GM12878 (cell line): ENCODE measurements at places on chromosomes 5 and 9. TPM values are rescaled to one million over a fixed set of nuclear protein-coding genes. Genes with fewer than 3 reads are reported as not detected.

The IGFBPL1 gene
- total RNA-seq = not detected in 2 replicates

The TRIM36 gene
- total RNA-seq = not detected in 2 replicates

GRCh38 chr5:133876266-133876665, 92.2 kb downstream of the C5orf15 start:
- no peak for DNase-seq

DNA sequence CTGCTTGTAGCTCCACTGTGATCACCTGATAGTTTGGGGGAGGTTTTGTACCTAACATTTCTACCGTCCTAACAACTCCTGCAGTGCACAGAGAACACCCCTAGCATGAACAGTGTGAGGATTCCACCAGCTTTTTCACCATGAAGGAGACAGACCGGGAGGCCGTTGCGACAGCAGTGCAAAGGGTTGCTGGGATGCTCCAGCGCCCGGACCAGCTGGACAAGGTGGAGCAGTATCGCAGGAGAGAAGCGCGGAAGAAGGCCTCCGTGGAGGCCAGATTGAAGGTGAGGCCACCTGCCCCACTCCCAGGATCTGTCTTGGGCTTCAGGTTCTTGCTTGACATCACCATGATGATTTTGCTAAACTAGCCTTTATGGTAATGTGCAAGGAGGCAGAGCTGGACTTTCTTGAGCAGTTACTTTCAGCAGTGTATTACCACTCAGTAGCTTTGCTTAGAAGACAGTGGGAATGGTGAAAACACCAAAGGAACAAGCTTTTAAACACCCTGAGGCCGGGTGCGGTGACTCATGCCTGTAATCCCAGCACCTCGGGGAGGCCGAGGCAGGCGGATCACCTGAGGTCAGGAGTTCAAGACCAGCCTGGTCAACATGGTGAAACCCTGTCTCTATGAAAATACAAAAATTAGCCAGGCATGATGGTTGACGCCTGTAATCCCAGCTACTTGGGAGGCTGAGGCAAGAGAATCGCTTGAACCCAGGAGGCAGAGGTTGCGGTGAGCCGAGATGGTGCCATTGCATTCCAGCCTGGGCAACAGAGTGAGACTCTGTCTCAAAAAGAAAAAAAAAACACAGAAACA, 3.3 kb downstream of the EXOC3 start:
- DNase-seq = no peak

DNA sequence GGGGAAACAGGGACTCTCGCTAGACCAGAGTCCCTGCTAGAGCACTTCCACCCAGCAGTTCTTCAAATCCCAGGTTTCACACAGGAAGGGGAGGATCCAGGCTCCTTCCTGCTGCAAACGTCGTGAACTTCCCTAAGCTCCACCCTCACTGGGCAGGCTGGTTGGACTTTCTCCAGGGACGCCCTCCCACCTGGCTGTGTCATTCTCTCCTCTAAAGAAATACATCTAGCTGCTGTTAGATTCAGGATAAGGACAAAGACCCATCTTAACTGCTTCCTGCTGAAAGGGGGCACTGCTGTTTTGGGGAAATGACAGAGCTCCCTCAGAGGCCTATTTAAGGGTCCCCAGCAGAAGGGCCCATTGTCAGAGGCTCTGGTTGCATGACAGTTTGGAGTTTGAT, 230.7 kb downstream of the SEMA6A start:
- no peak for DNase-seq

- no peak for DNase-seq
Observed at GRCh38 chr5:145237843-145238242, 597.3 kb downstream of the PRELID2 start.

- no peak for DNase-seq
Observed at GRCh38 chr5:149445739-149446369, 66.8 kb upstream of the IL17B start.

- no peak for DNase-seq
Observed at GRCh38 chr5:33153831-33154230, 286.9 kb upstream of the TARS1 start.
